Right cardiac atrium (tissue), 5 donors: ENCODE measurements at places on chromosomes 2 and 18. TPM values are rescaled to one million over a fixed set of nuclear protein-coding genes. Genes with fewer than 3 reads are reported as not detected.

C2orf78 gene
- polyA plus RNA-seq, result not detected

FZD7 gene
- 8.0 TPM for polyA plus RNA-seq

ALPI gene
- not detected for polyA plus RNA-seq

SANBR gene
- 3.4 TPM for polyA plus RNA-seq

POTEC gene
- not detected for polyA plus RNA-seq

NOSTRIN gene
- 31.8 TPM for polyA plus RNA-seq

DYNAP gene
- polyA plus RNA-seq, result not detected

TMEM37 gene
- polyA plus RNA-seq, result 8.2 TPM

ABCG8 gene
- not detected for polyA plus RNA-seq

POLE4 gene
- 30.7 TPM for polyA plus RNA-seq

SERPINB8 gene
- polyA plus RNA-seq, result 1.9 TPM

GALNT5 gene
- polyA plus RNA-seq, result 0.34 TPM

ALLC gene
- polyA plus RNA-seq, result 0.38 TPM

TNFRSF11A gene
- 0.43 TPM for polyA plus RNA-seq

DNA sequence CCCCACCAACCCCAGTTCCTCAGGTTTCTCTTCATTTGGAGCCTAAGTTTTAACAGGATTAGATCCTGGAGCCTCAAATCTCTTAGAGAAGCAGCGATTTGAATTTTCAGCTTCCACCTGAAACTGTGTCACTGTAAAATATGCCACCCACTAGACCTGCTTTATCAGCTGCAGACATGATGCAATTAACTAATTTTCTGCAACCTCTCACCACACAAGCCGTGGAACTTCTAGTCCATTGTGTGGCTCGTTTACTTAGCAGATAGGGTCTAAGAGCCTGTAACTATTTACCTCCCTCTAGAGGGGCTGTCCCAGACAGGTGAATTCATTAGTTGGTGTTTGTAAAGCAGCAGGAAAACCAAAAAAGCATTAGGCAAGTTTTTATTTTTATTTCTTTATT lies 31.6 kb upstream of the FZD5 start:
- DNase-seq, result no peak

- DNase-seq, result no peak
Measured at GRCh38 chr18:74444104-74444503, 13.0 kb downstream of the DIPK1C start.

DNA sequence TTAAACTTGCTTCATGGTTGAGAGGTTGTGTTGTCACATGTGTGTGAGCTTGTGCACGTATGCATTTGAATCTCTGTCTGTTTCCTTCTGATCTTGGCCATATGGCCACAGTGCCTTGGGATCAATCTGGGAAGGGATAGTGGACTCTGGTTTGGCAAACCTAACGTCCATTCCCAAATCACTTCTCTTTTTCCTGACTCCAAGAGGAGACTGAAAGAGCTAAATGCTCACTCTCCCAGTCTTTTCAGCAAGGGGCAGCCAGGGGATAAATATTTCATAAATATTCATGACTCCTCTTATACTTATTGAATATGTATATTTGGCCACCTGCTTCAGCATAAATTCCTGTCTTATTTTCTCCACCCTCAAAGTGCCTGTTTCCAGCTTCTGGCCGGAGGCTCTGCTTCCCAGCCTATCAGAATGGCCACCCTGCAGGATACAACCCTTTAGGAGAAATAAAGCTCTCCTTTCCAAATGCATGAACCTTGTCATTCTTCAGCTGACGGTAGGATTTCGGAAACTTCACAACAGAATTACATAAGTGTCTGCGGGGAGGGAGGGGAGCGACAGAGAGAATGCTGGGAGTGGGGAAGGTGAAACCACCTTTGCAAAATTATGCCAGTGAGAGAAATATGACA lies 112.2 kb upstream of the COPS8 start:
- DNase-seq, result no peak

- DNase-seq, result no peak
Measured at GRCh38 chr2:147989809-147990403, 30.6 kb downstream of the ORC4 start.

GRCh38 chr2:30359644-30360167 lies 87.3 kb upstream of the LCLAT1 start:
- DNase-seq, result peak; percentile 93

DNA sequence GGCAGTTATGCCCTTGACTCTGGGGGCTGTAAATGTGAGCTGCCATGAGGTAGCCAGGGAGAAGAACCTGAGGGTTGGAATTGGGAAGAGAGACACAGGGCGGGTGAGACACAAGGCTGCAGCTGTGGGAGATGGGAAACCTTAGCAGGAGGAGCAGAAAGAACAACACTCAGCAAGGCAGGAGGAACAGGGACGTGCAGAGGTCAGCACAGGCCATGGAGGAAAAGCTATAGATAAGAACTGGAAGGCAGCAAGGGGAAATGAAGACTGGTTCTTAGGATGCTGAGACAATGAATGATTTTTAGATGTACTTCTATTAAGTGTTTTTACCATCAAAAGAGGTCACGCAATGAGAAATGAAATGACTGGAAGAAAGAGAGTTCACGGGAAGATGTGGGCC lies 80.2 kb downstream of the USP40 start:
- DNase-seq, result no peak

DNA sequence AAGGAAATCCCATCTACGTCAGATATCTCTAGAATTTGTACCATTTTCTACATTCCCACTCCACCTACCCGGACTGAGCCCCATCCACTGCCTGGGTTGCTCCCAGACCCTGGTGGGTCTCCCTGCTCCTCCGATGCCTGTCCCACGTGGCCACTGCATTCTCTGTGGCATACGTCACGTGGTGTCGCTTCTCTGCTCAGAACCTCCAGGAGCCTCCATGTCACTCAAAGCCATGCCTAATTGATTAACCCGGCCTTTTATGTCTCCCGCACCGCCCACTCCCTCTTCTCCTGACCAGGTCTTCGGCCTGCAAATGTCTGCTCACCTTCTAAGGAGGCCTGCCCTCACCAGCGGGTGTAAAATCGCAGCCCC lies 176.6 kb downstream of the HDAC4 start:
- DNase-seq, result no peak

GRCh38 chr2:128403814-128404708 lies 85.4 kb upstream of the HS6ST1 start:
- DNase-seq, result no peak

DNA sequence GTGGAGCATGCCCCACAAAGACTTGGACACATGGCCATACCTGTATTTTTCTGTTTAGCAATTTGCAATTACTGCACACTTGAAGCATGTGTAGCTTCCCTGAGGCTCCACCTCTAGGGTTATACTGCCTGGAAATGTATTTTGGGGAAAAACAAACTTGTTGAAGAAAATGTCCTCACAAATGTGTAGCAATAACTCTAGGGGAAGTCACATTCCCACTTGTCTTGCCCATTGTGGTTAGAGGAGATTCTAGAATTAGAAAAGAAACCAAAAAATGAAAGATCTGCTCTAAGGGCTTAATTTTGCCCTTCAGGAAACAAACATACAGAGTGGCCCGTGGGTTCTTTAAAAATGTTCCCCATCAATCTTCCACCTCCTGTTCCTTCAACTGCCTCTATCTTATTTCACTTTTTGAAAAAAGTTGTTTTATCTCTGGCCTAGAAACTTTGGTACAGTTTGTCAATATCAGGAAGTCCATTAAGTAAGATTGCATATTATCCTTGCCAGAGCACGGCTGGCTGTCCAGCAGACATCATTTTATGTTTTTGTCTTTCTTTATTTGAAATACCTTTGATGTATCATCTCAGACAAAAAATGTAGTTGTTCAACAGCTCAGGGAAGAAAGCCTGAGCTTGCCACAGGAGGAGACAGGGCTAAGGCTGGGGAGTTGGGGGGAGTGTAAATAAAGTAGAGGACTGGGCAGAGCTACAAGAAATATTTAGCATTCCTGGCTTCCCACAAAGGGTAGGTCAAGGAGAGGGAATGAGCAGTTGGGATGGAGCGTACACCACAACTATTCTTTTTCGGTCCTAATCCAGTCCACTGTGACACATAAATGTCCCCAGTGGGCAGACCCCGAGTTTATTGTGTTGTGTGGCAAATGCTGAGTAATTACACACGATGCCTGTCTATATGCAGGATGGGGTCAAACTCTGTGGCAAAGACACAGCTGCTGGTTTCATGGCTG lies 96.8 kb upstream of the CDC42EP3 start:
- no peak for DNase-seq

DNA sequence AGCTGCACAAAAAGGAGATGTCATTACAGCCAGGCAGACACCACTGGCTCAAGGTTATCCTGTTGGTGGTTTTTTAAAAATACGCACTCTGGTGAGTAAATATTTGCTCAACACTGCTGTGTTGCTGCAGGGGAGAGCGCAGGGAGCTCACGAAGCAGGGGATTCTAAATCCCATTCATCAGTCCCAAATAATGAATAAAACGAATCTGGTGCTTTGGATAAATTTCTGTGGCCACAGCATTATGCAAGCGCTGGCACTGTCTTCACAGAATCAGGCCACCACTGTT lies 256.2 kb downstream of the HDAC4 start:
- DNase-seq, result no peak

DNA sequence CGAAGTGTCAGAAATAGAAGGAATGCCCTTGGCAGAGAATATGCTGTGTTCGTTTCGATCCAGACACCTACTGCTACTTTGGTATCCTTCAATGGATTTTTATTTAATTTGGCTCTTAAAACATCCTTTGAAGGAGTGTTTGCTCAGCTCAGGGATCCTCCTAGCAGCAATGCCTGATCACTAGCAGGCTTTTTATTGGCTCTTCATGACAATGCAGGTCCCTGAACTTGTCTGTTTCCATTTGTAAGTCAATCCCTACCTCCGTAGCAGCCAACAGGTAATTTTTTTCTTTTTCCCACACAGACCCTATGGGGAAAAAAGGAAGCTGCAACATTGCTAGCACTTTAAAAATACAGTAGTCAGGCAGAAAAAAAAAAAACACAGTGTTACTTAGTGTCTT lies 366.2 kb upstream of the LRRTM1 start:
- no peak for DNase-seq

DNA sequence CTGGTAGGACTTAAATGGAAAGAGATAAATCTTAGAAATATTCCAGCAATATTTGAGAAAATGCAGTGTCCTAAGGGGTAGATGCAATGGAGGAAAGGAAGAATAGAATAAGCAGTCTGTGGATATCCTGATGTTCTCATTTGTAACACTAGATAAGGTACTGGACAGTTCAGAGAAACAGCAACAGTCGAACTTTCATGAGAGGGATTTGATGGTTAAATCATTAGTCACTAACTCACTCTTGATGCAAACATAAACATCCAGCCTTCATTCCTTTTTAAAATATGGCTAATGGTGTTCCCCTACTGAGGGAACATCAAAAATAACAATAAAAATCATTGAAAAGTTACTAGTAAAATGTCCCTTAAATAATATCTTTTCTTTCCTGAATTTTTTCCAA lies 211.4 kb upstream of the SLC39A10 start:
- no peak for DNase-seq

DNA sequence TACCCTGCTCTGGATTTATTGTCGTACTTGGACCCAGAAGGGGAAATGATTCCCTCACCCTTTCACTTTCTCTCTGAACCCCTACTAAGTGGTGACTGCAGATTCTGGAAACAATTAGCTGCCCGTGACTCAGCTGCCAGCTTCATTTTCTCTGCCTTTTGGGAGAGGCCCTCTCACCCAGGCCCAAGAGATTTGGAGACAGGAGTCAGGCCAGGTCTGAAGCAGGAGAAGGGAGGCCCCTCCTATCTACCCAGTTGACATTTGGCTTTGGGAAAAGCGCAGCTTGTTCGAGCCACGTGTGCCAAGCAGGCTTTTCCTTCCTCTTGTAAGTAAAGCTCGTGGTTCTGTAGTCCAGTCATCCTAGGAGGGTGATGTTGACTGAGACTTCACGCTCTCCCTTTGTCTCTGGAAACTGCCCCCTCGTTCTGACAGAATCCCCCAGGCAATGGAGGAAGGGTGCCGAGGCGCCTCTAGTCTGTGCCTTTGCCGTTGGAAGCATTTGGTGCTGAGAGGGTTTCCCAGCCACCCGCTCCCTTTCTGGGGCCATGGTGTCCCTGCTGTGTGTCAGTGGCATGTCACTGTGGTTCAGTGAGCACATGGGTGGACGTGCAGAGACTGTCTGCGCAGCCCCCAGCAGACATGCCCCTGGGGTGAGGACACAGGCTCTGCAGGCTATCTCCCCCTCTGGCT lies 8.6 kb downstream of the OXER1 start:
- peak; percentile 38 for DNase-seq

- no peak for DNase-seq
Measured at GRCh38 chr2:3595985-3596384, 1.1 kb downstream of the COLEC11 start.

GRCh38 chr2:176284461-176285049 lies 15.3 kb downstream of the MTX2 start:
- no peak for DNase-seq

GRCh38 chr2:33015421-33016142 lies 68.8 kb downstream of the LTBP1 start:
- DNase-seq, result no peak

- DNase-seq, result no peak
Measured at GRCh38 chr2:76391678-76392077, 681.0 kb upstream of the GCFC2 start.

DNA sequence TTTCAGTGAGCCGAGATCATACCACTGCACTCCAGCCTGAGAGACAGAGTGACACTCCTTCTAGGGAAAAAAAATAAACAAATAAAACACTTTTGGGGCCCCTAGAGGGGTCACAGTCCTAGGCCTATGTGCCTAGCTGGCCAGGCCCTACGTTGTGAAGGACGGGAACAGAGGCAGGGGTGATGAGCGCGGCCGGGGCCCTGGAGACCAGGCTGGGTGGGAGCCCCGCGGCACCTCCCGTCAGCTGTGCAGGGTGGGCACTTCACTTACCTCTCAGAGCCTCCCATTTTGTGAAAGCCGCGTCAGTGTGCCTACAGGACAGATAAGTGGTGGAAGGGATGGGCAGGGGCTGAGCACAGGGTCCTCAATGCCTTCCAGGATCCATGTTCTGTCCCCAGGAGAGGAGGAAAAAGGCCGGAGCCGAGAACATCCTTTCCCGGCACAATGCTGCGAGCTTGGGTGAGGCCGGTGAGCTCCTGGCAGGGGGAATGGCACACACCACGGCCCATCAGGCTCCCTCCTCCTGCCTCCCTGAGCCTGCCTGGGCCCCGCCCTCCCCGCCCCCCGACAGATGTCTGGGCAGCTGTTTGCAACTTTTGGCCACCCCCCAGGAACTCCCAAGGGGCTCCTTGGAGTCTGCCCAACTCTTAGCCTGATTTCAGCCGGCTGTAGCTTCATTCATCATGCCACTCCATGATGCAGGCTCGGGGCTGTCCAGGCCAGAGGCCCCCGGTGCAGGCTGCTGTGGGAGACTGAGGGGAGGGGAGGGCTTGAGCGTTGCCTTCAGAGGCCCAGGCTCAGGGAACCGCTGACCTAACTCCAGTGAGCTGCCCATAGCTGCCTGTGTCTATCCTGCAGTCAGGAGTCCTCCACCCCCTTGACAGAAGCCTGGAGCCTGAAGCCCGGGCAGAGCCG lies 196.5 kb downstream of the TFCP2L1 start:
- peak; percentile 59 for DNase-seq

DNA sequence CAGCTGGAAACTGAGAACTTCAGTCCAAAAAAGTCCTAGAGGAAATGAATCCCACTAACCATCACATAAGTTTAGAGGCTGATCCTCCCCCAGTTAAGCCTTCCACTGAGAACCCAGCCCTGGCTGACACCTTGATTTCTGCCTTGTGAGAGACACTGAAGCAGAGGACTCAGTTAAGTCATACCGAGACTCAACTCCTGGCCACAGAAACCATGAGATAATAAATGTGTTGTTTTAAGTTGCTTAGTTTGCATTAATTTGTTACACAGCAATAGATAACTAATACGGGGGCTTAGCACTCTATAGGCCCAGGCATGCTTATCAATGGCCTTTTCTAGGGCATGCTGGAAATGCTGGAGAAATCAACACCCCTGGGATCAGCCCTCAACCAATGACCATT lies 3.4 kb upstream of the ADD2 start:
- no peak for DNase-seq
